ENCODE measurements at places on chromosomes 3 and 15.

DNA sequence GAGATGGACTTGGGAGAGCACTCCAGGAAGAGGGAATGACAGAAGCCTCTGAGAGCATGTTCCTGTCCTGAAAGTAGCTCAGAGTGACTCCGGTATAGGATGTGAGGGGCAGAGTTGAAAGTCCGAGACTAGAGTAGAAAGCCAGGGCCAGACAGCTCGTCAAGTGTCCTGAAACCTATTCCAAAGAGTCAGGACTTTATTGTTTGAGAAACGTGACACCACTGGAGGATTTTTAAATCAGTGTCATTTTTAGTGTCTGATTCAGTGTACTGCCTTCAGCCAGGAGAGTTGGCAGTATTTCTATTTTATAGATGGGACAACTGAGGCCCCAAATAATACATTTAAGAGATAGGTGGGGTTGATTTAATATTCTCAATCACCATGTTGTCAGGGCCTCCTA is 1.6 kb upstream of the RBMS3 start:
- DNase-seq: no peak

DNA sequence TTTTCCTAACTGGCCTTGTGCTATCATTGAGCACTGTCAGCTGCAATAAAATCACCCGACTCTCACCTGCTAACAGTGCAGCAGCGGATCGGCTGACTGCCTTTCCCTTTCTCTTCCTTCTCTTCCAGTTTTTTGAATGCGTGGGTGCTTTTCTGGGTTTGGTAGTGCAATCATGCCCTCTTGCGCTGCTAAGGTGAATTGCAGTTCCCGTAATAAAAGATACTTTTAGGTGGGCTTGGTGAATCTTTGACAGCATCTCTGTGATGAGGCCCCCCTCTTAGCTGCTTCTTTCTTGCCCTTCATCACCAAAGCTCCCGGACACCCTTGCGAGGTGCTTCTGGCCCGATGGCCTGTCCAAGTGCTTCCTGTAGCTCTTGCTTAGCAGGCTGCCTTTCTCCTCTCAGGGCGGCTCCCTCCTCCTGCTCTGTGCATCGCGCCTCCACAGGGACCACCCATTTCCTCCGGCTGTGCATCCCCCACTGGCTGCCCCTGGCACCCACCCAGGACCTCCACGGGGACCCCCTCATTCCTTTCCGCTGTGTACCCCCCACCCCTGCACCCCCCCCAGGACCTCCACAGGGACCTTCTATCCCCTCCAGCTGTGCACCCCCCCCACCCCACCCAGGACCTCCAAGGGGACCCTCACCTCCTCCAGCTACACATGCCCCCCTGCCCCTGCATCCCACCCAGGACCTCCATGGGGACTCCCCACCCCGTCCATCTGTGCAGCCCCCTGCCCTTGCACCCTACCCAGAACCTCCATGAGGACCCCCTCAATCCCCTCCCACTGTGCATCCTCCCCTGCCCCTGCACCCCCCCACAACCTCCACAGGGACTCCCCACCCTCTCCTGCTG is 50.8 kb upstream of the RPL32 start:
- DNase-seq: peak; percentile 56

- DNase-seq: no peak
Measured at GRCh38 chr3:195537995-195538394, 5.1 kb downstream of the PPP1R2 start.

DNA sequence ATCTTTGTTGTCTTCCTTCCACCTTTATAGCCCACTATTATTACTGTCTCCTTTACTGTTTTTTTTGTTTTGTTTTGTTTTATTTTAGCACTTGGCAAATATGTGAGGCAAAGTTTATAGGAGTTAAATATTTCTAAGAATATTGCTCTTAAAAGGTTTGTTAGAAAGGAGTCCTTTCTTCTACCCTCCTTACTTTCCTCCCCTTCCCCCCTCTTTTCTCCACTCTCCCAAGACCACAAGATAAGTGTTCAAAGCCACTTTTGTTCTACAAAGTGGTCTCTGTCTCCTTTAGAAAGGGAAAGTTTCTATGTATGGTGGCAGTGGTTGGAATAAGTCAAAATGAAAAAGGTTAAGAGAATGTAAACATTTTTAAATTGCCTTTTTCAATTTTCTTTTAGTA is 130.7 kb upstream of the TSC22D2 start:
- no peak for DNase-seq

DNA sequence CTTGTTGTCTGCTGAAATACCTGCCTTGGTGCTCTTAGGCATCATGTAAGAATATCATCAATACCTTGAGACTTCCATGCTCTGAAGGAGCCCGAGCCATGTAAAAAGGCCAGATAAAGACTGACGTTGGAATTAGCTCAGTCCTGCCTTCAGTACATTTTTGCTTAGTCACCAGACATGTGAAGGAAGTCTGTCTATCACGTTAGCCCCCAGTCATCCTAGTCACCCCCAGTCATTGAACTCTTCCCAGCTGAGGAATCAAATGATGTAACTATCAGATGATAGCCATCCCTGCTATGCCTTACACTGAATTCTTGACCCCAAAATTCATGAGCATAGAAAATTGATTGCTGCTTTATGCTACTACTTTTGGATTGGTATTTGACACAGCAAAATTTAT is 351.2 kb upstream of the SGO1 start:
- DNase-seq: no peak

DNA sequence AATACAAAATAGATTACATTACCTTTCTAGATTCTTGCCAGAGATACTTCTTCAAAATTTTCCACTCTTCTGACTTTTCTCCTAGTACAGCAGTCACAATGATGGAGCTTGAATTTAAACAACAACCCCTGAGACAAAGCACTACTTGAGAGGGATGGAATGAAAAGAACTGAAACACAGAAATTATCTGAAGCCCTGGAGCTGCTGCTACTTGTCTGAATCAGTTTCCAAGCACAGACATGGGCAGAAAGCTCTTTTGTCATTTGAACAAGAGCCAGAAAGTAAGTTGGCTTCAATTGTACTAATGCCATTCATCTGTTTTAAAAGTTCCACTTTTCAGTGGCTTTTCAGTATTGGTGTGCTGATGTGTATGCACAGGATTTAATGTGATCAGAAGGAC is 718.5 kb upstream of the ARPP21 start:
- no peak for DNase-seq

DNA sequence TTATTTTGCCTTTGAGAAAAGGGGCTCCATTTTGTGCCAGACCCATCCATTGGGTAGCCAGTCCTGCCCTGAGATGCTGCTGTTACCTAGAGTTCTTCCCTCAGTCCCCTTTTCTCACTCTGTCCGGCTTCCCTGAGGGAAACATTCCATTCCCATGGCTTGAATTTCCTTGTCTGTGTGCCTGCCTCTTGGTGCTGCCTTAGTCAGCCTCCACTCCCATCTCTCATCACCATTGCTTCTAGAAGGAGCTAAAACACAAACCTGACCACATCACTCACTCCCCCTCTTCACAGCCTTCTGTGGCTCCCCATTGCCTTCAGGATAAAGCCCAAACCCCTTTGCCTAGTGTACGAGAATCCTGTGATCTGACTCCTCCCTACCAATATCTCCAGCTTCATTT is 25.2 kb upstream of the C2CD4B start:
- DNase-seq: no peak

DNA sequence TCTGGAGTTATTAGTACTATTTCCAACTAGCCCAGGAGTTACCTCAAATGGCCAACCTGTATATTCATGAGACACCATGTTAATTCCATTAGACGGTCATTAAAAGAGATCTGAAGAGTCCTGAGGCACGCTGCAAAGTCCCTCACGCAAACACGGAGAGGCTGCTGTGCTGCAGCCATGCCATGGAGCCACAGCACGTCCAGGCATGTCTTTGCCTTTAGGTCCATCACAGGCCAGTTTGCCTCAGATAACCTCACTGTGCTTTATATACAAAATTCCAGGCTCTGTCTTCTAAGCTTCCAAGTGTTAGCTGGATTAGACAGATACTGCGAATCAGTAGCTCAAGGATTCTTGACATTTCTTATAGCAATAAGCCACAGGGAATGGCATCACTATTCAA is 9.8 kb upstream of the PLAAT1 start:
- no peak for DNase-seq

Data from NCI-H345 (cell line).